ENCODE measurements at places on chromosomes 7 and 10. TPM values are rescaled to one million over a fixed set of nuclear protein-coding genes. Genes with fewer than 3 reads are reported as not detected.

- no peak for DNase-seq
Observed at GRCh38 chr10:2825841-2826240, 241.5 kb upstream of the PFKP start.

GRCh38 chr10:89679986-89680385 is 21.4 kb upstream of the KIF20B start:
- DNase-seq = no peak

DNA sequence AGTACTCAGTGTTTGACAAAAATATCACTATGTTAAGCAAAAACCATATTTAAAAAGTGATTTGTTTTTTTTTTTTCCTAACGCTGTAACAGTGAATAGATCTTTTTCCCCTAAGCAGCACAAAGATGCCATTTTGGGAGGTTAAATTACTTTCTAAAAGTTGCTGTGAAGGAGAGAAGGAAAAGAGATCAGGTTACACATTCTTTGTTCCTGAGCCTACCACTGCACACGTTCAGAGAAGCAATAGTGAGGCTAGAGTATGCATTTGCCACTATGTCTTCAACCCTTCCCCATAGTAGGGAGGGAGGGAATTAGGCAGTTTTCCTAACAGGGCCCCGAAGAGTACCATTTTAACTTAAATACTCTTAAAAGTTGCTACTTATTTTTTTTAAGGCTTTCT is 38.9 kb downstream of the BMPR1A start:
- no peak for DNase-seq

GRCh38 chr7:117347480-117347879 is 24.6 kb upstream of the WNT2 start:
- DNase-seq = no peak

The SFTPA2 gene
- not detected for total RNA-seq

The ANKRD2 gene
- not detected for total RNA-seq

Measured in natural killer cell treated with Interleukin-12 subunit alpha and Interleukin-12 subunit beta and Interleukin-15 and Interleukin-18, amount 100 ng/mL, for 72 hours (primary cell).